Hindlimb muscle (tissue), 1 donor: ENCODE measurements at places on chromosomes 1 and 21. TPM values are rescaled to one million over a fixed set of nuclear protein-coding genes. Genes with fewer than 3 reads are reported as not detected.

Gene KRTAP12-2
- not detected for polyA plus RNA-seq

Gene FCRL4
- not detected for polyA plus RNA-seq

Gene HUNK
- 6.3 TPM for polyA plus RNA-seq

Gene CD5L
- not detected for polyA plus RNA-seq

Gene RUSC1
- 28.0 TPM for polyA plus RNA-seq

Gene DDX20
- polyA plus RNA-seq, result 11.3 TPM

Gene WDR77
- 35.6 TPM for polyA plus RNA-seq

Gene ARHGEF10L
- 29.4 TPM for polyA plus RNA-seq
